ENCODE measurements at places on chromosomes 12 and 14. TPM values are rescaled to one million over a fixed set of nuclear protein-coding genes. Genes with fewer than 3 reads are reported as not detected.

Gene FOXN4
- not detected for total RNA-seq

Gene NPAS3
- total RNA-seq = 7.1 TPM

GRCh38 chr12:113903381-113903863 lies 62.7 kb downstream of the RBM19 start:
- no peaks in the 10 kb centered on the region for H3K4me1 ChIP-seq
- no peaks in the 10 kb centered on the region for H3K27me3 ChIP-seq
- H3K4me3 ChIP-seq = no peak overlapping the region
- H3K27ac ChIP-seq = no peak overlapping the region
- H3K36me3 ChIP-seq = no peaks in the 10 kb centered on the region

DNA sequence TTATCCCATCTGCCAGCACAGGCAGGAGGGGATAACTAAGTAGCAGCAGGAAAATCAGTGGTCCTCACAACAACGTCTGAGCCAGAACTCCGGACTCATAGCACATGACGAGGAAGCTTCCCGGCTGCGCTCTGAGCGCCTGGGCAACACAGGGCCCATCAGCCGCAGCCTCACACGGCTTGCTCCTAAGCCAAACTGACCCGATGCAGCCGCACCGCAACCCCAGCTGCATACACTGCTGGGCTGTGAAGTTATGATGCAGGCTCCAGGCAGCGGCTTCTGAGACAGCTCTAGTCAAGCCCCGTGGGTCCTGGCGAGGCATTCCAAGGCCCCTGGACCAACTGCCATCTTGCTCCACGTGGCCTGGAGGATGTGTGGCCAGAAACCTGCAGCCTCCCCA lies 28.1 kb downstream of the ZFYVE21 start:
- no peak overlapping the region for H3K27ac ChIP-seq
- DNase-seq = no peak
- no peak overlapping the region for H3K4me3 ChIP-seq
- H3K36me3 ChIP-seq = no peaks in the 10 kb centered on the region
- H3K27me3 ChIP-seq = no peaks in the 10 kb centered on the region
- no peaks in the 10 kb centered on the region for H3K4me1 ChIP-seq

- no peak for DNase-seq
- no peaks in the 10 kb centered on the region for H3K36me3 ChIP-seq
- no peaks in the 10 kb centered on the region for H3K4me1 ChIP-seq
These were observed 505.0 kb downstream of the SLC16A7 start for GRCh38 chr12:60100852-60101251.

DNA sequence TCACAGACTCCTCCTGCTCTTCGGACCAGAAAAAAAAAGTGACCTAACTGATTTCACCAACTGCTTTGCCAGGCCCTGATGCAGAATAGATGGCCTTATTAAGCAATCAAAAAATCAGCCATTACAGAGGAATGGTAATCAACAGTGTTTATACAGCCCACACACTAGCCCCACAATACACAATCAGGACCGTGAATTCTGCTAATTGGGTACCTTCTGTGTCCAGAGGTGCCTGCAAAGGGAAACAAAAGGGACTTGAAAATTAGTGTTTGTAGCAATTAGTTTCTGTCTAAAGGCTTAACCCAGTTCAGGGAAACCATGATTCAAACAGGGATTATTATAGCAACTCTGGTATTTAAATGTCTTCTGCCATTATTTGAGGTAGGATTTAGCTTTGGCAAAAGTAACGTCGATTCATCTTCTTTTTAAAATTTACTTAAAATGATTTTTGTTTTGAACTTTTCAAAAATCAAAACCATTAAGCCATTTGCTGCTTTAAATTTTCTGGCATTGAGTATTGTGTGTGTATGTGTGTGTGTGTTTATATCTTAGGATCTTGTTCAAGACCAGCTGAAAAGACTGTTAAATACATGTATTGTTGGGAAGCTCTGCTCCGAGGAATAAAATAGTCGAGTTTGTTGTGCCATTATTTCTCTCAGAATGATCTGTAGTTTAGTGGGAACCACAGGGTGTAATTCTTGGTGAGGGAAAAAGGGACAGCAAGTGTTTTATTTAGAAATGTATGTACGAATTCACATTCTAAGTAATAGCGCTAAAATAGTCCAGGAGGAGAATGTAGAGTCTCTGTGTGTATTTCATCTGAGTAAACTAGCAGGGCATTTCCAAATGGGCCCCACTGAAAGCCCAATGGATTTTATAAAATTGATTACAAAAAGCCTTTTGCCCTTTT lies 156.1 kb downstream of the PTCSC3 start:
- no peaks in the 10 kb centered on the region for H3K27me3 ChIP-seq
- no peaks in the 10 kb centered on the region for H3K4me1 ChIP-seq
- no peaks in the 10 kb centered on the region for H3K36me3 ChIP-seq
- H3K27ac ChIP-seq = no peak overlapping the region
- DNase-seq = no peak

- H3K27me3 ChIP-seq = no peaks in the 10 kb centered on the region
- no peaks in the 10 kb centered on the region for H3K36me3 ChIP-seq
- H3K4me3 ChIP-seq = no peak overlapping the region
- H3K27ac ChIP-seq = no peak overlapping the region
- no peaks in the 10 kb centered on the region for H3K4me1 ChIP-seq
These were observed 89.3 kb downstream of the FIGNL2 start for GRCh38 chr12:51759175-51759574.

- no peak overlapping the region for H3K27ac ChIP-seq
- no peaks in the 10 kb centered on the region for H3K27me3 ChIP-seq
- no peaks in the 10 kb centered on the region for H3K36me3 ChIP-seq
- H3K4me3 ChIP-seq = peak overlapping the region; percentile 76
- H3K4me1 ChIP-seq = no peaks in the 10 kb centered on the region
- DNase-seq = peak; percentile 54
These were observed 9.8 kb downstream of the CPNE6 start for GRCh38 chr14:24080888-24081738.
